ENCODE measurements at places on chromosomes 2 and 18.

- no peak for DNase-seq
Measured at GRCh38 chr2:199861132-199861774, 10.3 kb upstream of the FTCDNL1 start.

DNA sequence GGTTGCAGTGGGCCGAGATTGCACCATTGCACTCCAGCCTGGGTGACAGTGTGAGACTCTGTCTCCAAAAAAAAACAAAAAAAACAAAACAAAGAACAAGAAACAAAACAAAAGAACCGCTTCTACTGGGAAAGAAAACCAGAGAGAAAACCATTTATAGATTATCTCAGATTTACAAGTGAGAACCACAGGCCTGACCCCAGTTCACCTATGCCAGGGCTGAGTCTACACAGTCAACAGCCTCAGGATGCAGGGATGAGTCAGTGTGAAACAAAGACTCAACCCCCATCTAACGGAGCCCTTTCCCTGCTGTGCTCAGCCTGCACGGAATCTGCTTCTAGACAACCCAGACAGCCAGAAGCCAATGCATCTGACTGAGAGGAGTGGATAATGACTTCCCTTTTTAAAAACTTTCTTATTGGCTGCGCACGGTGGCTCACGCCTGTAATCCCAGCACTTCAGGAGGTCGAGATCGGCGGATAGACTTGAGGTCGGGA, 25.5 kb upstream of the YWHAQ start:
- no peak for DNase-seq

- no peak for DNase-seq
Measured at GRCh38 chr2:12073217-12073852, 326.9 kb downstream of the LPIN1 start.

- no peak for DNase-seq
Measured at GRCh38 chr2:182694189-182694588, 21.9 kb upstream of the DNAJC10 start.

DNA sequence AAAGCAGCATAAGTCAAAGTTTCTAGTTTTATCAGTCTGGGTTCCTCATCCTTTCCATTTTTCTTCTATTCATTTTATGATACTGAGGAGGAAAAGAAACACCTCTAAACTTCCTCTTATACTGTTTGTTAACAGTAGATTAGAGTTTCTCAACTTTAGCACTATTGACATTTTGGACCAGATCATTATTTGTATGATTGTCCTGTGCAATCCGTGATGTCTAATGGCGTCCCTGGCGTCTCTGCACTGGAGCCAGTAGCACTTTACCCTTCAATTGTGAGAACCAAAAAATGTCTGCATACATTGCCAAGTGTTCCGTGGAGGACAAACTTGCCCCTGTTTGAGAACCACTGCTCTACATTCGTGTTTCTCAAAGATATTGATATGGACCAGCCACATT, 25.2 kb downstream of the PTPN4 start:
- no peak for DNase-seq

DNA sequence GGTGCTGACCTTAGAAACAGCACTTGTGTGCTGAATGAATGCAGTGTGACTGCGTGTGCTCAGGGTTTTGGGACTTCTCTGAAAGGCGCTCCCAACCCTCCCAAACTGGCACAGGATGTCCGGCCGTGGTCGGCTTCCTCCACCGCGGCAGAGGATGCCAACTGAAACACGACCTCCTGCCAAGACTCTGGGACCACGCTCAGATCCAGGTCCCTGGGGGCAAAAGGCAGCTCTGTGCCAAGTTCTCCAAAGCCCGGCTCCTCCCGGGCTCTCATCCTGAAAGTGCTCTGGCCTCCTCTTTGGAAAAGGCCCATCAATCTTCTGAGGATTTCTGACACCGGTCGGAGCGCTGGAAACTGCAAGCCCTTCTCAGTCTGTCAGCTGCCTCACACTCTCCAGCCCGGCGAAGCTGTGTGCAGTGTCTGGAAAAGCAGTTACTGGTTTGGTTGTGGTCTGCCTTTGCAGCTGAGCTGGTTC, 32.3 kb upstream of the ZBTB7C start:
- peak; percentile 85 for DNase-seq

DNA sequence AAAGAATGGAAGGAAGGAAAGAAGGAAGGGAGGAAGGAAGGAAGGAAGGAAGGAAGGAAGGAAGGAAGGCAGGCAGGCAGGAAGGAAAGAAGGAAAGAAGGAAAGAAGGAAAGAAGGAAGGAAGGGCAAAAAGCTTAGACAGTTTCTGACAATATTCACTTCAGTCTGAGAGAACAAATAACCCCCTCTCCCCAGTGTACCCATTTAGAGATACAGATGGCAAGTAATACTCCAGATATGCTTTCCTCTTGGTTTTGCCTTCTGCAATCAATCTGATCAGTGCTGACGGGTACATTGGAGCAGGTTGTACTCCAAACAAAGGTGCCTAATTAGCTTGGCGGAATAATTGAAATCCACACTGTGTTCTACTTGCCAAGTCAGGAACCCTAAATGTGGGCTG, 534.6 kb upstream of the TMEFF2 start:
- DNase-seq: no peak

DNA sequence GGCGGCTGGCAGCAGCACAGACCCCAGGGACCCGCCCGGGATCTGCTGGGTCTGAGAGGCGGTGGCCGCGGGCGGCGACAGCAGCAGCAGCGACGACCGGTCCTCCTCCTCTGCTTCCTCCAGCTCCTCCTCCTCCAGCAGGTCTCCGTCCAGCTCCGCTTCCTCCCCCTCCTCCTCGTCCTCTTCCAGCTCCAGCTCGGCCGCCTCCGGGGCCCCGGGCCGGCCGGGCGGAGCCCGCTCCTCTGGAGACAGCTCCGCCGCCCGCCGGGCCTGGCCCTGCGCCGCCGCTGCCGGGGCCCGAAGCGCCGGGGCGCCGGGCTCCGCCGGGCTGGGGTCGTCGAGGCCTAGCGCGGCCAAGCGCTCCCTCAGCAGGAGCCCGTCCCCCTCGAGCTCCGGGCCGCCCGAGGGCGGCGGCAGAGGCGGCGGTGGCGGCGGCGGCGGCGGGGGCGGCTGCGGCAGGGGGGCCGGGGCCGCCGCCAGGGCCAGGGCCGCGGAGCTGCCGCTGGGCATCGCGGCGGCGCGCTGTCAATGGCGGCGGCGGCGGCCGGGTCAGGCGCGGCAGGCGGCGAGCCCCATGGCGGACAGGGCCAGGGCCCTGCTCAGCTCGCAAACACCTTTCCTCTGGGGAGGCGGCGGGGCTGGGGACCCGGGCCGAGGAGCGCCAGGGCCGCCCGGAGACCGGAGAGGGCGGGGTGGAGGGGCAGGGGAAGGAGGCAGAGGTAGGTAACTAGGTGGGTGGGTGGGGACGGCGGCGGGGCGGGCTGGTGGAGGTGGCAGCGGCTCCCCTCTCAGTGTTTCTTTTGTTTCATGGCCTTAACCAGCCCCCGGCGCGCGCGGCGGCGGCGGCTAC, 445 bp downstream of the MEX3C start:
- peak; percentile 75 for DNase-seq

DNA sequence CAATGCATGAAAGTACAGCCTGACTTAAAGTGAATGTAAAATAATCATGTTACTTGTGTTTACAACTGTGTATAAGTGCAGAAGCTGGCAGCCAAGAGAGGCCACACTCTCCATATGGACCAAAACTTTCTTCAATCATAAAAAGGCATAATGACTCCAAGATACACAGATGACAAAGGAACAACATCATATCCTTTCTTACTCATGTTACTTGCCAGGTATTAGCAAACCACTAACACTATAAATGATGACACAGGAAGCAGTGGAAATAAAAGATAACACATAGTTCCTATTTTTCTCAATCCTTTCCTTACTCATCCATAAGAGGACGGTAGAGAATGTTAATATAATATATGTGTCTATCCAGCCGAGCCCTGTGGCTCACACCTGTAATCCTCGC, 400.0 kb upstream of the CDH2 start:
- no peak for DNase-seq

DNA sequence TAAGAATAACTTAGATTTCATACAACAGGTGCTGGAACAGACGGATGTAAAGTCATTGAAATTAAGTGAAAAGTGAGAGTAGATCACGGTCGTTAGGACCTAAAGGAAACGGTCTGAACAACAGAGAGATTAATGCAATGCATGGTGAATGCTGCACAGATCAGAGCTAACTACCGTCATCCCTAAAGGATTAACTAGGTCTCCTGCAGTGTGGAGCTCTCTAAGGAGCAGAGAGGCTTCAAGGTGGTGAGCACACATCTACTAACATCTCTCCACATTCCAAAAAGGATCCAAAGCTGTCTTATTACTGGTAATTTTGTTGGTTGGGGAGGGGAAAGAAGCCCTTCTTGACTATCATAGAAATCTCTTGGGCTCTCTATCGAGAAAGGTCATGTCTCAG, 75.3 kb downstream of the CABYR start:
- no peak for DNase-seq

DNA sequence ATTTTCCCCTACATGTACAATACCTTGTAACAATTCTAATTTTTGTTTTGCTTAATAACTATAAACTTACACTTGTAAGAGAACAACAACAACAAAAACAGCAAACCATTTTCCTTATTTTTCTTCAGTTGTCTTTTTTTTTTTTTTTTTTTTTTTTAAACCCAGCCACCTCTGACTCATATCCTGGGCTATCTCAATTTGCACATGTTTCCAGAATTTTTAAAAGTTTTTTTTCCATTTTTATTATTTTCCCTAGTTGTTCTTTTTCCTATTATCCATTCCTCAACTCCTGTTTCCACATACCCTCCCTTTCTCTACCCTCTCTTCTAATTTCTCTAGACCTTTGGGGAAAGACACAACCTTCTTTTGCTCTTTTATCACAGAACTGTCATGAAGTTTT, 112.5 kb downstream of the EFEMP1 start:
- DNase-seq: no peak

- no peak for DNase-seq
Measured at GRCh38 chr18:51070545-51070944, 40.5 kb downstream of the SMAD4 start.

All from right forelimb (tissue), 1 donor.